ENCODE measurements at places on chromosomes 6 and 20.
A peak's percentile ranks its signal among the peaks of the same experiment; 100 is the strongest.

- no peak for ATAC-seq
These were observed 83.8 kb upstream of the NXT1 start for GRCh38 chr20:23266530-23267398.

GRCh38 chr20:62506791-62507190 lies 31.0 kb upstream of the GATA5 start:
- no peak for ATAC-seq

GRCh38 chr20:63738687-63739129 lies 868 bp upstream of the SLC2A4RG start:
- ATAC-seq: peak; percentile 7

DNA sequence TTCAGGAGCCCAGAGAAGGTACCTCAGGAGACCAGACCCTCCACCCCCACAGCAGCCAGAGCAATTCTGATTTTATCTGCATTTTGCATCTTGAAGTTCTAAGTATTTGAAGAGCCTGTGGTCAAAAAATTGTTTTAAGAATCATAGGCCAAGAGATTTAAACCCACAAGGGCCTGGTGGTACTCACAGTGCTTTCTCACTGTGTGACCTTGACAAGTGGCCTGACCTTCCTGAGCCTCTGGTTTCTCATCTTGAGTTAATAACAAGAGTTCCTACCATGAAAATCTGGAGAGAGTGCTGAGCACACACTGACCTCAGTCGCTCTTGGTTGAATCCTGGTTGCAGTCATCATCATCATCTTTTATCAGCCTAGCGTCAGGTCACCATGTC lies 45.4 kb upstream of the ID1 start:
- peak; percentile 37 for ATAC-seq

DNA sequence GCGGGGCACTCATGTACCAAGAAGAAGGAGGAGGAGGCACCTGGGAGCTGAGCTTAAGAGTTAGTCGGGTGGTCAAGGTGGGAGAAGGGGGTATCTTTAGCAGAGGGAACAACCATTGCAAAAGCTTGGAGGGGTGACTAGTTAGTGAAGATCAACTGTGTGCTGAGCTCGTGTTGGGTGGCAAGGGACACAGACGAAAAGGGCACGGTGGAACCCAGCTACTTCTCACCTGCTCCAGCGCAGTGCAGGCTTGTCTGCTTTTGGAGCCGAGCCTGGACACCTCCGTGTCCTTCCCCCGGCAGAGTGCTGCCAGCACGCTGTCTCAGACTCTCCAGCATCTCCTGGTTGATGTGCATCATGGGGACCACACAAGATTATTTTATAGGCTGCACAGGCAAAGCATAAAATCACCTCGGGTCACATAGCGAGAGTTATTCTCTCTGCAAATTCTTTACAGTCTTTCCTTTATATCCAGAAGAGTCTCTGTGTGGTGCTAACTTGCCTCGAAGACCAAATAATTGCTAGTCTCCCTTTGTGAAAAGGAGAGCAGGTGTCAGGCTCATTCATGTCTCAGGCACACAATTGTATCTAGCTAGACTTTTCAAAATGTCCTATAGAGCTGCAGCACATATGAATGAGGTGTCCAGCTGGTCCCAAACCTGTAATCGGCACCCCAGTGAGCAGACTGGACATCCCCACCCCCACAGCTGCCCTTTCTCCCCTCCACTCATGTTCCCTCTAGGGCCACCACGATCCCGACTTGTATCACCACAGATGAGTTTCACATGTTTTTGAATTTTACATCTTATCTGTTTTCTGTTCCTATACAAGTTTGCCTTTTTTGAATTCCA lies 123.4 kb downstream of the CEBPB start:
- ATAC-seq: no peak

GRCh38 chr6:53325785-53326184 lies 23.0 kb downstream of the ELOVL5 start:
- no peak for ATAC-seq

DNA sequence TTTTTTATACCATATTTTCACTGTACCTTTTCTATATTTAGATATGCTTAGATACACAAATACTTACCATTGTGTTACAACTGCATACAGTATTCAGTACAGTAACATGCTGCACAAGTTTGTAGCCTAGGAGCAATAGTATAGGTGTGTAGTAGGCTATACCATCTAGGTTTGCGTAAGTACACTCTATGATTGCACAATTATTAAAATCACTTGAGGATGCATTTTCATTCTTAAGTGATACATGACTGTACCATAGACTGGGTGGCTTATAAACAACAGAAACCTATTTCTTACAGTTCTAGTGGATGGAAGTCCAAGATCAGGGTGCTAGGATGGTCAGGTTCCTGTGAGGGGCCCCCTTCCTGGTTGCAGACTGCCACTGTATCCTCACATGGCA lies 234.1 kb downstream of the SLC35F1 start:
- no peak for ATAC-seq

DNA sequence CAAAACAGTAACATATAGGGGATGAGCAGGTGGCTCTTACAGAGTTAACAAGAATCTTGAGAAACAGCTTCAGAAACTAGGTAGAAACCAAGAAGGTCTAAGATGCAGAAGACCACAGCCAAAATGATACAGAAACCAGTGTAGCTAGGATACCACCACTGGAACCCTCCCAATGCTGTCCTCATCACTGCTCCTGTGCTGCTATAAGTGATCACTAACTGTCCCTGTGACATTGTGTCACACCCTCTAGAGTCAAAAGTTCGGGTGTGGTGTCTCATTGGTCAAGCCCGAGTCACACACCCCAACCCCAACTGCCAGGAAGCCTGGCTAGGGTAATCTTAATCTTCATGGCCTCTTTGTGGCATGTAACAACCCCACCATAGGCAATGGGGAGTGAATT lies 153.1 kb downstream of the RCAN2 start:
- ATAC-seq: peak; percentile 32

DNA sequence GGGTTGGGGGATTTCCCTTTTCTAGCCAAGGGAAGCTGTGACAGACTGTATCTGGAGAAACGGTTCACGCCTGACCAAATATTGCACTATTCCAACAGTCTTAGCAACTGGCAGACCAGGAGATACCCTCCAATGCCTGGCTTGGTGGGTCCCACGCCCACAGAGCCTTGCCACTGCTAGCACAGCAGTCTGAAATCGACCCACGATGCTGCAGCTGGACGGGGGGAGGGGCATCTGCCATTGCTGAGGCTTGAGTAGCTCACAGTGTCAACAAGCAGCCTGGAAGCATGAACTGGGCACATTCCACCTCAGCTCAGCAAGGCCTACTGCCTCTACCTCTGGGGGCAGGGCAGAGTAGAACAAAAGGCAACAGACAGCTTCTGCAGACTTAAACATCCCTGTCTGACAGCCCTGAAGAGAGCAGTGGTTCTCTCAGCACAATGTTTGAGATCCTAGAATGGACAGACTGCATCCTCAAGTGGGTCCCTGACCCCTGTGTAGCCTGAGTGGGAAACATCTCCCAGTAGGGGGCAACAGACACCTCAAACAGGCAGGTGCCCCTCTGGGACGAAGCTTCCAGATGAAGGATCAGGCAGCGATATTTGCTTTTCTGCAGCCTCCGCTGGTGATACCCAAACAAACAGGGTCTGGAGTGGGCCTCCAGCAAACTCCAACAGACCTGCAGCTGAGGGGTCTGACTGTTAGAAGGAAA lies 89.9 kb upstream of the ECI2 start:
- ATAC-seq: no peak

GRCh38 chr6:39057251-39058155 lies 8.9 kb downstream of the GLP1R start:
- no peak for ATAC-seq

DNA sequence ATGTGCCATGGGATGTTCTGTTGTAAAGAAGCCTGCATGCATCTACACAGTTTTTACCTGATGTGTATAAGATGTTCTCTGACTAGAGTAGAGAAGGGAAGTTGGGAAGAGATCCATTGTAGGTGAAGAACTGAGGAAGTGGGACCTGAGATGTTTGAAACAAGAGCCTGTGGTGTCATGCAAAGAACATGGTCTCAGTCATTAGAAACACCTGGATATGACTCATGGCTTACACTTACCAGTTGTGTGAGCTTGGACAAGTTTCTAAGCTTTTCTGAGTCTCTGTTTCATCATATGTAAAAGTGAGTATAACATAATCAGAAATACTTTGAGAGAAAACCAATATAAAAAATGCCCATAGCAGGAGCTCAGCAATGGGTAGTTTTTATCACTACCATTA lies 51.9 kb upstream of the SEC63 start:
- ATAC-seq: peak; percentile 28

GRCh38 chr6:93407186-93407585 lies 12.2 kb downstream of the EPHA7 start:
- ATAC-seq: no peak

DNA sequence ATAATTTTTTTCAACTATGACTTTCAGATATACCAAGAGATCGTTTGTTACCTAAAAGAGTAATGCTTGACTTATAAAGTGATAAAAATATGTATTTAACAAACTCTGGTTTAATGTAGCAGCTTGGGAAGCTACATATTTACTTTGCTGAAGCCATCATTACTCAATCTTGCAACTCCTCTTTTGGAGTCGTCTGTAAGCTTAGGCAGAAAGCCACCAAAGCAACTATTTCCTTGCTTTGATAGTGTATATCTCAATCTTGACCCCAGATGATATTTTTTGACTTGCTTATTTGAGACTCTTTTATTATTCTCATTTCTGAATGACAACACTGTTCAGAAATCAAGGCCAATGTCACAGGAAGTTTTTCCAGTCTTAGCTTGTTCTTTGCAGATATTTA lies 183.0 kb downstream of the SAMD5 start:
- no peak for ATAC-seq

DNA sequence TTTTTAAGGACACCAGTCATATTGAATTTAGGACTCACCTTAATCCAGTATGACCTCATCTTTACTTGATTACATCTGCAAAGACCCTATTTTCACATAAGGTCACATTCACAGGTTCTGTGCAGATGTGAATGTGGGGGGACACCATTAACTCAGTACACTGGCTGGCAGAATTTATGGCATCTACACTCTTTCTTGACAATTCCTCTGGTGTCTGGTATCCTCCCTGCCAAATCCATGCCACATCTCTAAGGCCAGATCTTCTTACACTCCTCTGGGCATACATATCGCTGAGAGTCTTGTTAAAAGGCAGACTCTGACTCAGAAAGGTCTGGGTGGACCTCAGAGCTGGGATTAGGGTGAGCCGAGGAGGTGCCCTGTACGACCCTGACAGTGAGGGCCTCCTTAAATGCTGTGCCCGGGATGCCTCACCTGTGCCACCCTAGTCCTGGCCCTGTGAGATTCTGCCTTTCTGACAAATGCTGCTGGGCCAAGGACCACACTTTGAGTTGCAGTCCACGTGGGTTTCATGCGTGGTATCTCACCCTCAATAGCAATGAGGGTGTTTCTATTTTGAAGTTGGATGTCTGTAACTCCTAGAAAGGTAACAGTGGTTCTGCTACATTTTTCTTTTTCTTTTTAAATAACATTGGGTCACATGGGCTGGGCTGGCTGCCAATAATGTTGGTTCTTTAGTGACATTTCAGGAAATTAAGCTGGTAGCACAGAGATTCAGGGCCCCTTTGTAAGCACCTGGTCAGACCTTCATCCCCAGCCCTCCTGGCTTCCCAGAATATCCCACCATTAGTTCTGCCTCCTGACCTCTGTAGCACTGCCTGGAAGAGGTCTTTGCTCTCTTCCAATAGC lies 17.2 kb upstream of the LRRN4 start:
- no peak for ATAC-seq

GRCh38 chr6:56292505-56293181 lies 45.3 kb upstream of the COL21A1 start:
- ATAC-seq: no peak

DNA sequence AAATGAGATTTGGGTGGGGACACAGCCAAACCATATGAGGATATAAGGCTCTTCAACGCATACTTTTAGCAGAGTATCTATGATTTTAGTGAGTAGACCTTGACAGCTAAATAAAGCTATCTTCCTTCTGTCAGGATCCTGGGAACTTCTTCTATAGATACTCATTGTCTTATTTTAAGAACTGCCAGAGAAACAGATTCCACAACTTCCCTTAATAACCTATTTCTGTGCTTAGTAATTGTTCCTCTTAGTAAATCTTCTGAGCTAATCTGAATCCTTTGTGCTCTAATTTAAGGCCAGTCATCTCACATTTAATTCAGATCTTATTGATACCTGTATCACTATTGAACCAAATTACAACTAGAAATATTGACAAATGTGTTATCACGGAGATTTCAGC lies 64.0 kb upstream of the CEP85L start:
- no peak for ATAC-seq

- ATAC-seq: peak; percentile 87
These were observed 5.7 kb downstream of the KDM1B start for GRCh38 chr6:18160911-18161310.

GRCh38 chr6:165831812-165832510 lies 168.9 kb upstream of the PDE10A start:
- no peak for ATAC-seq

- ATAC-seq: no peak
These were observed 1.5 kb downstream of the AGER start for GRCh38 chr6:32182555-32182981.

DNA sequence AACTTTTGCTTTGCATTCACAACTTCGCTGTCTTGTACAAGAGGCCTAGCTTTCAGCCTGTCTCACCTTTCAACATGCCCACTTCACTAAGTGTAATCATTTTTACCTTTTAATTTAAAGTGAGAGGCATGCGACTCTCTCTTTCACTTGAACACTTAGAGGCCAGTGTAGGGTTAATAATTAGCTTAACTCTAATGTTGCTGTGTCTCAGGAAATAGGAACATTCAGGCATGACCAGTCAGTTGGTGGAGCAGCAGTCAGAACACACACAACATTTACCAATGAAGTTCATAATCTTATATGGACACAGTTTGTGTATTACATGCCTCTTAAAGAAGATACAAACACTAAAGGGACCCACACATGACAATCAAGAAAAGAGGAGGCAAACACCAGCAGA lies 47.6 kb downstream of the HTR1B start:
- ATAC-seq: no peak
